ENCODE measurements at places on chromosomes 2 and 18.

DNA sequence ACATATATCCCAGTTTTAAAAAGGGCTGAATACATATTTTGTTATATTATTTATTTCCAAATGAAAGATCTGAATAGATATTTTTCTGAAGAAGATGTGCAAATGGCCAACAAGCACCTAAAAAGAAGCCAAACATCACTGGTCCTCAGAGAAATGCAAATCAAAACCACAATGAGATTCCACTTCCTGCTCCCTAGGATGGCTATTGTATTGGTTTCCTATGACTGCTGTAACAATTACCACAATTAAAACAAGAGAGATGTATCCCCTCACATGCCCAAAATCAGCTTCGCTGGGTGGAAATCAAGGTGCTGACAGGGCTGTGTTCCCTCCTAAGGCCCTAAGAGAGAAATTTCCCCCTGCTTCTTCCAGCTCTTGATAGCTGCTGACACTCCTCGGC, 23.2 kb downstream of the ABCB11 start:
- DNase-seq = no peak

DNA sequence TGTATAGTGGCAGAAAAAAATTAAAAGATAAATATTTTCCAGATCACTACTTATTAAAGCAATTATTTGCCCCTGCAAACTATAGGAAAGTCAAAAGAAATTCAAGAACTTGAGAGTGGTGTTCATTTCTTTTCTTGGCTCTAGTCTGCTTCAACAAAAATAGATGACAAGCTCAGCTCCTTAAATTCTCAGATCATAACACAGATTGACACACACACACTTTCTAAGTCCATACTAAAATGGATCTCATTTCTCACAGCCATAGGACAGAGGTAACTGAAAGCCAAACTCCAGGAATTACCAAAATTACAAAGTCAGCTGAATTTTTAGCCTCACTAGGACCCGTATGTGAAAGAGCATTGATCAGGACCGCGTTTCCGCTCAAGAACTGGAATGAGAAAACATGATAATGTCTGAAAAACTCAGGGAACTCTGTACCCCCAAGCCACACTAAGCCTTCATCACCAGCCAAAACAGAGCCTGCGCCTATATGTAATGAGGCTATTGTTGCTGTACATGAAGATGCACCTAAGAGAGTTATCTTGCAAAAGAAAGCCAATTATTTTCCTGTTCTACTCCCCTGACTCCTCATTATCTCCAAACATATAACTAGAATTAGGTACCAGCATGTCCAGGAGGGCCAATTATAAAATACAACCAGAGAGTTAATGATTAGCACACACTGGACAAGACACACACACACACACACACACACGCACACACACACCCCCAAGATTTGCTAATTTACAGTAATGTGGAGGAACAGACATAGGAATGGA, 16.5 kb upstream of the EFR3B start:
- no peak for DNase-seq

DNA sequence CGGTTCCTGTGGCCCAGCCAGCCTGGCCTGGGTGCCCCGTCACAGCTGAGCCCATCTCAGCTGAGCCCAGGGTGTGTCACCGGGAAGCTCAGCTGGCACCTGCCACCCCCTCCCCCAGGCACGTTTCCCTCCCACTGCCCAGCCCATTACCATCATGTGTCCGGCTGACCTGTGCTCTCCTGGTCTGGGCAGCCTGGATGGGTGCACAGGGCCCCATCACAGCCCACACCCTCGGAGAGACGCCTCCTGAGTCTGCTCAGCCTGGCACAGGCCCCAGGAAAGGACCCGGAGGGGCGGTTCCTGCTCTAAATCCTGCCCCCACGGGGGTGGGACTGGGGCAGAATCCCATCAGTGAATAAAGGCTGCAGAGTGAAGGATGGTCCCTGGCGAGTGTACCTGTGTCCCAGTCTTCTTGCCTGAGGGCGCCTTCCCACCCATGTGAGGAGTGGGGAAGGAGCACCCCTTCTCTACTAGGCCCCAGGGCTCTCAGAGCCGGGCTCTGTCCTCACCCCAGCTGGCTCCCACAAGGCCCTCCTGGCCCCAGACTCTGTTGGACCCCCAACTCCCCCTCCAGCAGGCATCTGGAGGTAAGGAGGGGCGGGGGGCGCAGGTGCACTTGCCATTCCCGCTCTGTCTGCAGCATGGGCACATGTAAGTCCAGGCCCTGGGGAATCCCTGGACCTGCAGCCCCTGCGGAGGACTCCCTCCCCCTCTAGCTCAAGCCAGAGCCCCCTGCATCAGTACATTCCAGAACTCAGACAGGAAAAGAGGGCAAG, 21.2 kb downstream of the GPC1 start:
- DNase-seq = no peak

GRCh38 chr2:178874529-178875240, 67.5 kb upstream of the TTN start:
- peak; percentile 18 for DNase-seq

DNA sequence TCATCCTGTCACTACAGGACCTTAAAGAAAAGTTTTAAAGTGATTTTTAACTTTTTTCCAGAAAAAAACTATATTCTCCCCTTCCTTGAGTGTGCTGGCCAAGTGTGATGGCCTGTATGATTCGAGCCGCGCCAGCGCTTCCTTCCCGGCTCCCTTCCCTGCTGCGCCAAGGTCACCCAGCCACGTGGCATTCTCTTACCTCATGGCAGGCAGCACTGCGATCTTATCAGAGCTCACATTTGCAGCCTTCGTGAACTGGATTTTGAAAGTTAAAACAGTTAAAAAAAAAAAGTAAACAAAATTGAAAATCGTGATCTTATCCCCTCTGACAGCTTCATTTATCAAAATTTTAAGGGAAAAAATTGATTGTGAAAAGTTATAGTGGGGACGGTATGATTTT, 279.8 kb downstream of the PTGR3 start:
- DNase-seq = no peak

DNA sequence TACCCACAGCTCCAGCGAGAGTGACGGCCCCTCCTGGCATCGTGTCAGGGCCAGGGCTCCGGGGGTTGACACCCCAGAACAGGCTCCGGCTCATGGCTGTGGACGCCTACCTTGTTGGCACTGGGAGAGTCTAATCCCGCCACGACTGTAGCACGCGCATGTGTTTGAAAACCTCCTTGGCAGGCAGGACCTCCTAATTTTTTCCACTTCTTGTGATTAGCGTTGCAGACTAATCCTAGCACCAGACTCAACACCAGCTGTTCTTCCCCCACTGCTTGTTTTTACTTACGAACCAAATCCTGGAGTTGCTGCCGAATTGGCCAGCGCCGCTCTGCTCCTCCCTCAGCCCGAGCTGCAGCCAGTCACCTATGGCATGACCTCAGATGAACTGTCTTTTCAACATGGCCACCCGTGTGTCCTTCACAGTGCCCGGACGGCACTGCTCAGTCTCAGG, 110.7 kb downstream of the KLHL29 start:
- DNase-seq = no peak

GRCh38 chr18:50320719-50321118, 33.2 kb upstream of the CXXC1 start:
- no peak for DNase-seq

DNA sequence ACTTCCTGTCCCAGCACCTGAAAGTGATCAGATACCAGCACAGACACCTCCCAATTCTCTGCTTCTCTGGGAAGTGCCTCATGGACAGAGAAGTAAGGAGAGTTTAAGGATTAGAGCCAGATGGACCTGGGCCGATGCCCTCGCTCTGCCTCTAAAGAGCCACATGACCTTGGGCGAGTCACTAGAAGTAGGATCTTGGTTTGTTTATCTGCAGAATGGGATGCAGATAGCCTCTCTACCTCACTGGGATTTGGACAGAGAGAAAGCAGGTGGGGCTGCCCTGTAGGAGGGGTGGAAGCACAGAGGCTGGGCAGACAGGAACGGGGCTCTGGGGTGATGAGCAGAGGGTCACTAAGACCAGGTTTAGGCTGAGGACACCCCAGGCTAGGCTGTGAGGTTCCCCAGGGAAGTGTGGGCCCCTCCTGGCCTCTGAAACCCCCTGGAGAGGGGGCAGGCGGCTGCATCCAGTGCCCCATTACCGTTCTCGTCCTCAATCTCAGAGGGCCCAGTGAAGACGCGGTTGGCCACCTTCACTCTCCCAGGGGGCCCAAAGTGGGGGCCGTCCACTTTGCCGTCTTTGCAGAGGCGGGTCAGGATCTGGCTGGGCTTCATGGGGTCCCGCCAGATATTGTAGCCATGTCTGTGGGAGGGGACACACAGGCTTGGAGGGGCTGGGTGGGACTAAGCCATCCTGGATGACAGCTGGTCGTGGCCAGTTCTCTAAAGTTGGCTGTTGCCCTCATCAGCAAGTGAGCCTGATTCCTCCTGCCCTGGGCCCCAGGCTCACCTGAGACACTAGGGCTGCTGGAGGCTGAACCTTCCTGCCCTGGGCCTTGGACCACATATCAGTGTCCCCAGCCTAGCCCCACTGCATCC, 13.3 kb downstream of the OTOF start:
- DNase-seq = no peak

GRCh38 chr2:74428675-74429074, 7.1 kb downstream of the WDR54 start:
- DNase-seq = no peak

DNA sequence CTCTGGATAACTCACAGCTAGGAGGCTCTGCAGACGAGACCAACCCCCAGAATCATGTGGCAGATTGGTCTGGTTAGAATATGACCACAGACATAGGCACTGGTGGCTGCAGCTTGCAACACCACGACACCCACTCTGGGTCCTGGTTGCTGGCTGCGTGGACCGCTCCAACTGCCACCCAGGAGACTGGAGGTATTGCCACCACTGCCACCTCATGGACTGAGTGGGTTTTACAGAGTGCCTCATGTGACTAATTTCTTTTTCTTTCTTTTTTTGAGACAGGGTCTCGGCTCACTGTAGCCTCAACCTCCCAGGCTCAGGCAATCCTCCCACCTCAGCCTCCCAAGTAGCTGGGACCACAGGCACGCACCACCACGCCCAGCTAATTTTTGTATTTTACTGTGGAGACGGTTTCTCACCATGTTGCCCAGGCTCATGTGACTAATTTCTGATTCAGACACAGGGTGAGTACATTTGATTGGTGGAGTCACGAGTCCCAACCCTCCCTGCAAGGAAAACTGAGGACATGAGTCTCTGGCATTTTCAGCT, 29.9 kb upstream of the NT5DC4 start:
- no peak for DNase-seq

- no peak for DNase-seq
Measured at GRCh38 chr2:24739354-24740025, 53.7 kb downstream of the PTRHD1 start.

DNA sequence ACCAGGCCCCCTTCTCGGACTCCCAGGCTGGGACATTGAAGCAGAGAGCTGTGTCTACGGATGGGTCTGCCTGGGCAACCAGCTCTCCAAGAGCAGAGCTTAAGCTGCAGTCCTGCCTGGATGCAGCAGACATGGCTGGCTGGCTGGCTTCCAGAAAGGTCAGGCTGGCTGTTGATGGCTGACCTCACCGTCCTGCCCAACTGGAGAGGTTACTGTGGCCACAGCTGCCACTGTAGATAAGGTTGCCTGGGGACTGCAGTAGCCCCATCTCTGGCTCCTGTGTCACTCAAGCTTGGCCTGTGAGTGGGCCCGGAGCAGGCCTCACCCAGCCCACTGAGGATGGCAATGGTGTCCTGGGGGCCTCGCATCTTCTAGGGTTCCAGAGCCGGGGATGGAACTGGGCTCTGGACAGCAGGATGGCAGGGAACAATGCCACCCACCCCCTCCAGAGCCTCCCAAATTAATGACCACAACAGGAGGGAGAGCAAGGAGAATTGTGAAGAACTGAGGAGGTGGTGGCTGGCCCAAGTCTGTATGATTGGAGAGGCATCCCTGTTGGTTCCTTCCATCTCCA, 37.0 kb upstream of the FOSL2 start:
- DNase-seq = no peak

DNA sequence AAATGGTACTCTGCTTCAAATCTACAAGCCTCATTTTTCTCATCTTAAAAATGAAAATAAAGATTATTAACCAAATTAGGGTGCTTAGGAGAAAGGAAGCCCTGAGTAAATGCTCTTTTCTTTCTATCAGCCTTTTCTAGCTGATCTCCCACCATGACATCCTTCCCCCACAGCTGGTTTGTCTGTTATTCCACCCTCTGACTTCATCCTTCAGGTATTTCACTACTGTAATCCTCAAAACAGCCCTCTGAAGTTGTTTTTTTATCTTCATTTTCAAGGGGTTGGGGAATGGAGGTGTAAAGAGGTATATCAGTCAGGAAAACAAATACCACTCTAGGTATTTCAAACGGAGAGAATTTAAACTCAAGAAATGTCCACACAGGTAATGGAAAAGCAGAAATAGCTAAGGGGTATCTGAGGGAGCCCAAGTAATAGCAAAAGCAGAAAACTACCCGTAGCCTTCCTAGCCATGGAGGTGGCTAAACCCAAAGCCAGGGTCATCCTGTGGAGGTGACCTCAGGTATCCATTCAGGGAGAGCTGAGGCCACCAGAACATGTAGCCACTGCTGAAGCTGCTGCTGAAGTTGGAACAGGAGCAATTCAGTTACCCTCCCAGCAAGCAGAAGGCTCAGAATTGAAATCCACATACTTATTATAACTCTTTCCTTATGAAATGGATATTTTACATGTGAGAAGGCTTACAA, 990.9 kb upstream of the ACVR2A start:
- DNase-seq = no peak

DNA sequence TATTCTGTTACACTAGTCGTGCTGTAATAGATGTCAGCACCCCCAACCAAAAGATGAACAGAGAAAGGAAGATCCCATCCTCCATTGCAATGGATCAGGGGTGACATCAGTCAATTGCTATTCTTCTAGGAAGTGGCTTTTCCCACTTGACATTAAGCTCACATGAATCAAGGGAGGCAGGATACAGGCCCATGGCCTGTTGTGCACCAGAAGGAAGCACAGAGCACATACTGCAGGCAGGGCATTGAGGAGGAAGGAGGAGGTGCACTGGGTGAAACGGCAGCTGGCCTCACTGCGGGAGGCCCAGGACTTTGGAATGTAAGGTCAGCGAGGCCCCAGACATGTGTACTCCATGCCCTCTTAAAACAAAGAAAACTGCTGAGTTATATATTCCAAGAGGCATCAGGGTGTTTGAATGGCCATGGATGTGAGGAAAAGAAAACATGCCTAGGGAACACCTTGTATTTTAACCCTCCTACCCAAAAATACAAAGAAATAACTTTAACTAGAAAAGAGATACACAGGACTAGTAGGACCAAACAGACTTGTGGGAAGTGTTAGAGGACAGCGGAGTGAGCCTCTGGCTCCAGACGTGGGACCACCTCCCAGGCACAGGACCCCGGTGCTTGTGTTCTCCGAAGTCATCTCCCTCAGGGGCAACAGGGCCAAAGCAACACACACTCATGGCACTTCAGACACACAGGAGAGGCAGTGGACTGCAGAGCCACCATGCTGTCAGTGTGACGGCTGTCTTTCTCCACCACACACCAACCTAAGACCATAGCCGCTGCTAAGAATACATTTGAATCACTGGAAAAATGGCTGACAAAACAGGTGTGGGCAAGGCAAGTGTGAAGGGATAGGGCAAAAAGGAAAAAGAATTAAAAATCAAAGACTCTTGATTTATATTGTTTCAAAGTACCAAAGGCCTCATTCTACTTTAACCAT, 51.4 kb upstream of the RIOK3 start:
- no peak for DNase-seq

Measured in hypothalamus (tissue), 51 donors.